Left renal pelvis (tissue), 4 donors: ENCODE measurements at places on chromosomes 16 and 17. TPM values are rescaled to one million over a fixed set of nuclear protein-coding genes. Genes with fewer than 3 reads are reported as not detected.

ZSCAN10 gene
- not detected for polyA plus RNA-seq

CHD9NB gene
- 2.9 TPM for polyA plus RNA-seq

EFCAB13 gene
- polyA plus RNA-seq, result 9.3 TPM

MARVELD3 gene
- 10.4 TPM for polyA plus RNA-seq

TK1 gene
- polyA plus RNA-seq, result 28.0 TPM

CRYBA1 gene
- not detected for polyA plus RNA-seq

CHST4 gene
- polyA plus RNA-seq, result 0.32 TPM

BCAR1 gene
- 36.2 TPM for polyA plus RNA-seq

NLE1 gene
- polyA plus RNA-seq, result 16.7 TPM

PRAC2 gene
- not detected for polyA plus RNA-seq

CCL7 gene
- not detected for polyA plus RNA-seq
